Hematopoietic multipotent progenitor cell treated with erythropoietin and hydrocortisone succinate and interleukin-3 and kit ligand, for 8 days (in vitro differentiated cells): ENCODE measurements at places on chromosomes 2 and 18.
A peak's percentile ranks its signal among the peaks of the same experiment; 100 is the strongest.

DNA sequence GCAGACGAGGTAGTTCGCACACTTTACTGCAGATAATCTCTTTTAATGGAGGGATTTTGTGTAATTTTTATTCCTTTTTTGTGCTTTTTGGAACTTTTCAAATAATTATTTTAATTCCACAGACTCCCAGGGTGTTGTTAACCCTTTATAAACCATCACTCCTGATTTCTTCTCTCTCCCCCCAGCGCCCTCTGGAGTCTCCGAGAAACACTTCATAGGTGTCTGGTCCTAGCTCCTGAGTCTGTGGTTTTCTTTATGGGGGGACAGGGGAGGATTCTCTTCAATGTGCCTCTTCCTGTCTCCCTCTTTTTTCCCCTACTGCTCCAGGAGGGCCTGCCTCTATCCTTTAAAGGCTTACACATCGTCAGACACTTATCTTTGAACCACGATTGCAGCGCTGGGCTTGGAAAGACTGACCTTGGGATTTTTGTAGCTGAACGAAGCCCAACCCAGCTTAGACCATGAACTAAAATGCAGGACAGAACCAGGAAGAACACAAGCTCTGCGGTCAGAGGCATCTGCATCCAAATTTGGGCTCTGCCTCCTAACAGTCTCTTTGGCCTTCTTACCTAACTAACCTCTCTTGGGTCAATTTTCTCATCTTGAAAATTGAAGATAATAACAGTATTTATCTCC is 7.1 kb upstream of the PKDCC start:
- DNase-seq: no peak

- DNase-seq: no peak
Observed at GRCh38 chr2:66109419-66109818, 325.5 kb upstream of the MEIS1 start.

GRCh38 chr2:62727259-62727867 is 21.9 kb downstream of the EHBP1 start:
- DNase-seq: no peak

- DNase-seq: no peak
Observed at GRCh38 chr18:56851774-56852173, 200.6 kb downstream of the WDR7 start.

DNA sequence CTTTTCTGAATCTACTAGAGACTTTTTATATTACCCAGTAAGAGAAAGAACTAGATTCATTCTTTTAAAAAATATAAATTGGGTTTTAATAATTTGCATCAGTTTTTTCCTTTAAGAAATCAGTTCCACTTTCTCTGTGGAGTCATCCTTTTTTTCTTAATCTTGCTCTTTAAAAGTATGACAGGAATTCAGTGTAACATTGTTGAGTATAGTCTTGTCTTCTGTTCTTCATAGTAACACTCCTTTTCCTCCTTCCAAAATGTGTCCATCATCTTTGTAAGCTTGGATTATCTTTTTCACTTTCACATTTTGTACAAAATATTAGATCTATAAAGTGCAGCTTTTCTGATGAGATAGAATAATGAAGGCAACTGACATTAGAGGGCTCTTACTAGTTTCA is 135.4 kb downstream of the HAUS1 start:
- no peak for DNase-seq

DNA sequence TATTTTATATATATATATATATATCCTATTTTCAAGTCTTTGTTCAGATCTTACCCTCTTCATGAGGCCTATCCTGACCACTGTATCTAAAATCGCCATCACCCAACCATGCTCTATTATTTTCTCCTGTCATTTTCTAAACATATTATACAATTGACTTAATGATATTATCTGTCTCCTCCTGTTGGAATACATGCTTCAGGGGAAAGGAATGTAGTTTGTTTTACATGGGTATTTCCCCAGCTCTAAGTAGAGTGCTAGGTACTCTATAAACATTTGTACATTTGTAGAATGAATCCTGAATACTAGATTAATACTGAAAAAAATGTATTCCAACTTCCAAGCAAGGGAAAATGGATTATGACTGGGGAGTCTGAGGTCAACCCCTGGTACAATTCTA is 26.2 kb downstream of the TTC21B start:
- DNase-seq: no peak

DNA sequence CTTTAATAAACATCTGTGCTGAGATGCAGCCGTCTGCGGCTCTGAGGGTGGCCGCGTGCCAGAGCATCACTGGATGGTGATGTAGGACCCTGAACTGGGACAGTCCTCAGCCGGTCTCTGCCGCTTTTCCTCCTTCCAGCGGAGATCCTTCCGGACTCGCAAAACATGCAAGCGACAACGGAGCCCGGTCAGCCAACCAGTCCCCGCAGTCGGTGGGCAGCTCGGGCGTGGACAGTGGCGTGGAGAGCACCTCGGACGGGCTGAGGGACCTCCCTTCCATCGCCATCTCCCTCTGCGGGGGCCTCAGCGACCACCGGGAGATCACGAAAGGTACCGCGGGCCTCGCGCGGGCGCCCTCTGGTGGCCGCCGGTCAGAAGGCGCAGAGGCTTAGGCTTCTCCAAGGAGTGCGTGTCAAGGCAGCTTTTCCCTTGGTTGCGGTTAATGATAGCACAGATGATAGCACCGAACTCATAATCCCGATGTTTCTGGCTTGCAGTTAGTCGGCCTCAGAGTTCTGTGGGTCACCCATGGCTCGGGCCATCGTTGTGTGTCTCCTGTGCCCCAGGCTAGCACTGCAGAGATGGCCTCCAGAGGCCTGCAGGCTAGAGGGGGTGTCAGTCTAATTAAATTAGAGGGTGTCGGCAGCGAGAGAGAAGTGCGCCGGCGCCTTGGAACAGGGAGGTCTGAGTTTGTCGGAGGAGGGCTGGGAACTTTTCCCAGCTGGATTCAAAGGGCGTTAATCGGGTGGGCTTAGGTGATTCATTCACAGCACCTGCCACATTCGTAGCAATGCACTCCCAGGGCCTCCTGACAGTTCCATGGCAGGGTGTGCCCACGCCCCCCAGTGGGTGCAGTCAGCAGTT is 38.5 kb downstream of the LPIN1 start:
- DNase-seq: peak; percentile 61

GRCh38 chr2:200376513-200377354 is 70.2 kb downstream of the SPATS2L start:
- DNase-seq: no peak

DNA sequence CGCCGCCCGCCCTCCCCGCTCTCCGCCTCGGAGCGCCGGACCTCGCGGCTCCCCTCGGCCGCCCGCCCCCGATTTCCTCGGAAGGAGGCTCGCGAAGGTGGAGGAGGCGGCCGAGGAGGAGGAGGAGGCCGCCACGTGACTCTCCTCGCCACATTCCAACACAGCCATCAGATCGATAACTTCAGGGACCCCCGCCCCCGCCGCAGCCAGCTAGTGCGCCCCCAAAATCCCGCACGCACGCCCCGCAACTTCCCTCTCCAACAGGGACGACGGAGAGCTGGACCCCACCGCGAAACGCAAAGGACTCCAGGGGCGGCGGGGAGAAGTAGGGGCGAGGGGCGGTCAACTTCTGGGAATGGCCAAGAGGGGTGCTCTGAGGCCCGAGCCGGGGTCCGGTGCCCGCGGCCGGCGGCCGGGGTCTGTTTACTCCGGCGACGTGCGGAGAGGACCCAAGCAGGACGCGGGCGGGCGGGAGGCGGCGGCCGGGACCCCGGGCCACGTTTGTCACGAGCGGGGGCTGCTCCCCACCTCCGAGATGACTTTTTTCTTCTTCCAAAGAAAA is 2.0 kb downstream of the ZNF521 start:
- DNase-seq: no peak

DNA sequence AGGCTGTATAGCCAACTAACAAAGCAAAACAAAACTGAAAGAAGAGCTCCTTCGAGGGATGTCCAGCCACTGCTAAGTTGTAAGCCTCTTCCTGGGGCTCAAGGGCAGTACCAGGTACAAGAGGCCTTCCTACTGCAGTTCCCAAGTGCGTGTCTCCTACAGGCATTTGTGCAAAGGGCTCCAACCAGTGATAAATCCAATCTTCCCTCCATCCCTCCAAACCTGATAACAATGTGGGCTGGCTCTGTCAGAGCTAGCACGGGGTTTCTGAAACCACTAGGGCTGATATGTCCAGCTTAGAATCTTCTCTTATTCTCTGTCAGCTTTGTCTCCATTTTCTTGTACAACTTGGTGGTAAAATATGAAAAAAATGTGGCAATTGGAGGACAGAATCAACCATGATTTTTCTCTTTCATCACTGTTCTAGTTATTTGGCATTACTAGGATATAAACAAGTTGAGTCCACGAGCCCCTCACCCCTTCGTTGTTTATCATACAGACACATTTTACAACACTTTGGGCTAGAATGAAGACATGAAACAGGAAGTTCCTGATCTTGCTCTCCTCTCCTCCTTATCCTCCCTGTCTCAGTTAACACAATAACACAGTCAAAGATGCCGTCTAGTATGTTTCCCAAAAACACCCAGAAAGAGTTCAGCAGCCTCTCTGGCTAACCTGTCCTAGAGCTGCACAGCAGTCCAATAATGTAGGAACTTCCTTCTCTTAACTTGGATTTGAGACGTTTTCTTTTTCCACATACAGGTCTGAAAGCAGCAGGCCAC is 35.4 kb upstream of the WIPF1 start:
- DNase-seq: peak; percentile 55
